Left renal cortex interstitium (tissue), 4 donors: ENCODE measurements at places on chromosomes 2 and 18. TPM values are rescaled to one million over a fixed set of nuclear protein-coding genes. Genes with fewer than 3 reads are reported as not detected.

DNA sequence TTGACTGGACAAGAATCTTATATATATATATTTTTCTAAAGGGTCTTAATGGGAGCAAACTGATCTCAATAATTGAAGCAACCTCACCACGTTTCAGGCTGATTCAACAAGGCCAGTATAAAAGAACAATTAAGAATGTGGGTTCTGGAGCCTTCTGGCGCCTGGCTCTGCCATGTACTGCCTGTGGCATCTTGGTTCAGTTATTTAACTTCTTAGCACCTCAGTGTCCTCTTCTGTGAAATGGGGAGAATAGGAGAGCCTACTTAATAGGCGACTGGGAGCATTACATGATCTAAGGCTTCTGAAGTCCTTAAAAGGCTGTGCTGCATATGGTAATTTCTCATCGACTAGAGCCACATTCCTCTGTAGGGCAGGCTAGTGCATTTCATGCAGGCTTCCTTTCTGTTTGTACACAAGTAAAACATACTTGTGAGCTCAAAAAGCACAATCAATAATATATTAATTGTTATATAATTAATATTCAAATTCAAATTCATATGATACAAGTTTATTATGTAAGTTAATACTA lies 118.4 kb upstream of the LYPD1 start:
- no peak for DNase-seq

- DNase-seq, result no peak
Observed at GRCh38 chr18:35095983-35096676, 54.9 kb downstream of the MAPRE2 start.

DNA sequence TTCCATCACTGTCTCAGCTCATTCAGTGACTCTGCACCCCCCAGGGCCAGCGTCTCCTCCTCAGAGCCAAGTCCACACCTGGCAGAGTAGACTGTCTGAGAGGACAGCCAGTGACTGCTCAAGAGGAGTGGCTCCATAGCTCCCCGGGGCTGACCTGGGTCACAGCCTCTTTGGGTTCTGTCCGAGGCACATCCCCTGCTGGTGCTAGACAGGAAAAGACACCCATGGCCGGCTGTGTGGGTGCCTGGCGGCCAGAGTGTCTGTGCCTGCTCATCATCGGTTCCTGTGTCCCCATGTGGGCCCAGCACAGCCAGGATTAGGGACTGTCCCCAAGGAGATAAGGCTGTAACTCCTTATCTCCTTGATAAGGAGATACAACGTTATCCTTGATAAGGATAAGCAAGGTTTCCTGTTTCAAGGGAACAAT lies 3.5 kb upstream of the CROCC2 start:
- no peak for DNase-seq

DNA sequence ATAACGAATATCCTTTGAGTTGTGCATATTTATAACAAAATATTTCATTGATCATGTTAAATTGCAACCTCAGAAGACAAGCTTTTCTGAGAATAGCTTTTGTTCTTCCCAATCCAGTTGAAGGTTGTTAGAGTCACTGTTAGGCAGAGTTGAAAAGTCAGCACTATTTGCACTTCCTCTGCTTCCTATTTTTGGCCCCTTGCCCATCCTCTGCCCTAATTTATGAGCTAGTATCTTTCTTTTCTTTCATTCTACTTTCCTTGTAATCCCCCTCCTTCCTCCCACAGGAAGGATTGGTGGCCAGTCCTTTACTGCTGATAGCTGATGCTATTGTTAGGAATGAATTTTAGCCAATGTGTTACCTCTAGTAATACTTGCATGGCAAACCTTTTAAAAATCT lies 4.9 kb downstream of the RALB start:
- no peak for DNase-seq

DNA sequence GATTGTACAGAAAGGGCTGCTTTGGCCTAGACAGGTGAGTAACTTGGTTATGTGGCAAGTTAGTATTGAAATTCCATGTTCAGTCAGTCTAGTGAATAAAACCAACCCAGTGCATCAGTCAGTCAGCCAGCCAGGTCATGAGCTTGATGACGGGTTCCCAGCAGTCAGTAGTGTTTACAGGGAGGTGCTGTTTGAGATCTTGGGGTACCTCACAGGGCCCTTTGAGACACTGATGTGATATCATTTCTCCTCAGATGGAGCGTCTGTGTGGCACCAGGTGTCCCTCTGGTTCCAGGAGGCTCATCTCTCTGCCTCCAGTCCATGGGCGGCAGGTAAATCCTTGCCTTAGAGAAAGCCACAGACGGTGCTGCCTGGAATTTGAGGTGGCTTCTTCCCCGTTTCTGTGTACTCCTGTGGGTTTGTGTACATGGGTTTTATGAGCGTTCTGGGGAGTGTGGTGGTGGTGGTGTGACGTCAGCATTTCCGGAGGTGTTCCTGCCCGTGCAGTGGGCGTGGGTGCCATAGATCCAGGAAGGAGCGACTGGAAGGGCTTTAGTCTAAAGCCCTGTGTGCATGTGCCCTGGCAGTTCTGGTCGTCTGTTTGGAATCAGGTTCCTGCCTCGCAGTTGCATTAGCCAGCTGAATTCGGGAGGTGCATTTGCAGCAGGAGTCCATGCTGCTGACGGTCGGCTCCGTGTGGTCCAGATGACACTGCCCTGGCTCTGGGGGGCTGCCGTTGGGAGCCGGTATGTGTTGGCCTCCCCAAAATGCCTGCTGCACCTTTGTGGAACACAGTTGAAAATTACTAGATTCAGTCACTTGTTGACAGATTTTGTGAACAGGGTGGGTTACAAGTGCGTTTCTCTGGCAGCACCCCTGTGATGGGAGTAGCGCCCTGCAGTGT lies 2.1 kb downstream of the CTDP1 start:
- DNase-seq, result no peak

The ATP6V1C2 gene
- 8.6 TPM for polyA plus RNA-seq

The CEBPZOS gene
- 65.8 TPM for polyA plus RNA-seq

The BCL2 gene
- 23.7 TPM for polyA plus RNA-seq

The ZNF512 gene
- 77.2 TPM for polyA plus RNA-seq
